ENCODE measurements at places on chromosomes 5 and 9.

DNA sequence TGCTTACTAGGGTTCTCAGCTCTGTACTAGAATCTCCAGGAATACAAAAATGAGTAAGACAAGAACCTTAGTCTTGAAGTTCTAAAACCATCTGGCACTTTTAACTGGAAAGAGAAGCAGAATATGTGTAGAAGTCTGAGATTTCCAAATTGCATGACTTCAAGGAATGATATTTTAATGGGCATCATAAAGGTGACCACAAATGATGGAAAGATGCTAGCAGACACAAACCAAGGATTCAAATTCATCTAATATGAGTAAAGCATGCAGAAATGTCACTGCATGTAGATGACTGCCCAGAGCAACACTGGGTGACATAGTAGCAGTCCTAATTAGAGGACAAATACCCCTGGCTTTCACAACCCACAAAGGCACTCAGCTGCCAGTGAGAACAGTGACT, 117.2 kb downstream of the RPS23 start:
- DNase-seq: no peak

- DNase-seq: no peak
These were observed 14.2 kb upstream of the PHYKPL start for GRCh38 chr5:178246624-178247279.

GRCh38 chr5:143860211-143860610, 48.2 kb downstream of the HMHB1 start:
- DNase-seq: no peak

DNA sequence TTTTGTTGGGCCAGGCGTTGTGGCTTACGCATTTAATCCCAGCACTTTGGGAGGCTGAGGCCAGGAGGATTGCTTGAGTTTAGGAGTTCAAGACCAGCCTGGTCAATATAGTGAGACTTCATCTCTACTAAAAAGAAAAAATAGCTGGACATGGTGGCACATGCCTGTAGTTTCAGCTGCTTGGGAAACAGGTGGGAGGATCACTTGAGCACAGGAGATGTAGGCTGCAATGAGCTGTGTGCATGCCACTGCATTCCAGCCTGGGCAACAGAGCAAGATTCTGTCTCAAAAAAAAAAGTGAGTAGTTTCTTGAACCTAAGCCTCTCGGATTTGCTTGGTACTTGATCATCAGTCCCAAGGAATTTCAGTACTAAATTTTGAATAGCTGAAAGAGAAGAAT, 26.9 kb downstream of the G3BP1 start:
- no peak for DNase-seq

- no peak for DNase-seq
These were observed 1209.8 kb upstream of the CDH6 start for GRCh38 chr5:29983528-29984155.

DNA sequence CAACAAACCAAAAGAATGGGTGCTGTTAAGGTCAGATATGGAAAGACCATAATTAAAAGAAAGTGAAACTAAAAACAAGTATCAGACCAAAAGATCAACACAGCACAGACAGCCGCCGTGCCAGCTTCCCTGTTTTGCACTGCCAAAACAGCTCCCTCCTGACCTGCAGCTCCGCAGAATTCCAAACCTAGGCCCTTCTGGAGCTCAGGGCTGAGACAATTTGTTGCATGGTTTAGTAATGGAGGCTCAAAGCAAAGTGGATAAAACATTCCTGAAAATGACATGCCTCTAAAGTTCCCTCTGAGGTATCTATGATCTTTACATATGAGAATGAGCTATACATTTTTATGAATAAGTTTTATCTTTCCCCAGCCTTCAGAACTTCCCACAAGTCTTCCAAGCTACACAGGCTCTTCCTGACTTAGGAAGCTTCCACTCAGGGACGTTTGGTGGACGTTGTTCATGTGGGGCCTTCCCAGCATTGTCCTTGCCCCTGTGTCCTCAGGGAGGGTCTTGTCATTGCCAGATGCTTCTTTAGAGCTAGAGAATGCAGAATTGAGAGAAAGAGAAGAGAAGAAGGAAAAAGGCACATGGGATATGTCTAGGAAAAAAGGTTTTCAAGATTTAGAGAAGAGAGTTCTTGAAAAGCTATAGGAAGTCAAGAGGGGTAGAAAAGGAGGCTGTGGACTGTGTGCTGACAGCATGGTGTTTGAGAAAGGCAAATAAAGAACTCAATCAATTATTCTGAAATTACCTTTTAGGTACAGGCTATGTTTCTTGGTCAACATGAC, 28.4 kb upstream of the SSBP2 start:
- peak; percentile 18 for DNase-seq

DNA sequence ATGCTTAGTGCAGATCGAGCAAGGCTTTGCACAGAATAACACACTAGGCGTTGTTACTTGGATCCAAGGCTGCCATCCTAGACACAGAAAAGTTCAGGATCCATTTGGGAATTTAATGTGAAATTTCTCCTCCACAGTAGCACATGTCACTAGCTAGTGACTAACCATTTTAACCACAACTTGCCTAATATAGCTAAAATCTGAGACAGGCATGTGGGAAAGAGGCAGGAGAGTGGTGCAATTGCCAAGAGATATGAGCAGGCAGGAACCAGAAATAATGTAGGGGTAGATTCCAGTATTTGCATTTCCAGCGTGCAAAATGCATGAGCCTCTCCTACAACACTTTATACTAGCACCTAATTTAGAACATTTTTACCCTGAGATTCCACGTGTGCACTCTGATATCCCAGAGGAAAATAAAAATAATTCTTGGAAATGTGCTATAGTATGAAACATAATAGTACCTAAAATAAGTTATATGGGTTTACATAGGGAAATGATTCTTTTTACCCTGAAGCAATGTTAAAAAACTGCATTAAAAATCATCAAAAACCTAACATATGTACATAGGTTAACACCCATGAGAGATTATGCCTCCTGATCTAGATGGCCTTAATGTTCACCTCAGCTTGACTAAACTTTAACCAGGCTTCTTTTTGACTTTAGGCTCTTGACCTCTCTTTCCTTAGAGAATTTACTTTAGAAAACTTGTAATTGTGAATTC, 1230.6 kb upstream of the NUDT12 start:
- peak; percentile 6 for DNase-seq

DNA sequence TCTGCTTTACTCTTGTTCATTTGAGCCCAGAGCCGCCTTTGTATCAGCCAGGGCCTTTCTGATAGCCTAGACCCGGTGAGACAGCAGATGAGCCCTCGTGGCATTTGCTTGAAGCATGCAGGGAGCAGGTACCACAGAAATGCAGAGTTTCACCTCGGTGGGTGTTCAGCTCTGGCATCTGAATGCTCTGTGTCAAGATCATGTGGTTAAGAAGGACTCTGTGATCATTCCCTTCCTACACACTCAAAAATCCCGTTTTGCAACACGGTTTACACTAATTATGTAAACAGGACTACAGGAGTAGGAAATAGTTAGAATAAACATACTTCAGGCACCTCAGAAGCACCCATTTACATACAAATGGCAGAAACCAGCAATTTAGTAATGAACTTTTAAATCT, 67.2 kb downstream of the MVB12B start:
- DNase-seq: no peak

GRCh38 chr5:32225445-32225844, 51.3 kb upstream of the GOLPH3 start:
- no peak for DNase-seq

- DNase-seq: no peak
These were observed 84.1 kb downstream of the MAMDC2 start for GRCh38 chr9:70127540-70128416.

DNA sequence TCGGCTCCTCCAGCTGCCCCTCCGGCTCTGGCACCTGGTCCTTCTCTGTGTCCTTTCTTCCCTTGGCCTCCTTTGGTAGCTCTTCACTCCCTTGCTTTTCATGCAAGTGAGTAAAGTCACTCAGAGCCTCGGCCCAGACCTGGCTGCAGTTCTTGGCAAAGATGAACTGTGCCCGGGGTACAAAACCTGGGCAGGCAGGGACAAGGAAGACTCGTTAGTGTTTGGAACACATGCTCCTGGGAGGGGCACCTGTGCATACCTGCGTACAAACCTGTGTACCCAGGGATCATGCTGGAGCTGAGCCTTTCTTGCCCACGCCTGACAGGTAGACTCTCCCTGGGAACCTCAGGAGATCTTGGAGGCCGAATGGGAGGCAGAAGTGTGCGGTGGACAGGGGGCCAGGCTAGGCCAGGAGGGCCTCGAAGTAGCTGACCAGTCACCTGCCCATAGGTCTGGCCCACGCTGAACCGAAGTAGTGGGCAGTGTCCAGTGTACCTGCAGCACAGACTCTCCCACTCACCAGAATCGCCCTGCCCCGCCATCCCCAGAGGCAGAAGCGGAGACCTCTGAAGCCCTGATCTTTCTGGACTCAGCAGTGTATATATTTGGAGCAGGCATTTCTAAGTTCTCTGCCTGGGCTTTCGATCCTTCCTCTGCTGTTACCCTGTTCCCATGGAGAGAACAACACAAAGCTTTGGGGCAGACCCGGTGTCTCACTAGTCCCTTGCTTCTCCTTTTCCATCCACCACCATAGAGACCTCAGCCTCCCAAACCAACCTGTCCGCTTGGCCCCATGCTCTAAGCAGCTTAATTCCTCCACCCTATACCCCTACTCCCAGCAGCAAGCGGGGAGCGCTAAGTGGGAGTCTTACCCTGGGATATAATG, 41.9 kb upstream of the TESK1 start:
- no peak for DNase-seq

DNA sequence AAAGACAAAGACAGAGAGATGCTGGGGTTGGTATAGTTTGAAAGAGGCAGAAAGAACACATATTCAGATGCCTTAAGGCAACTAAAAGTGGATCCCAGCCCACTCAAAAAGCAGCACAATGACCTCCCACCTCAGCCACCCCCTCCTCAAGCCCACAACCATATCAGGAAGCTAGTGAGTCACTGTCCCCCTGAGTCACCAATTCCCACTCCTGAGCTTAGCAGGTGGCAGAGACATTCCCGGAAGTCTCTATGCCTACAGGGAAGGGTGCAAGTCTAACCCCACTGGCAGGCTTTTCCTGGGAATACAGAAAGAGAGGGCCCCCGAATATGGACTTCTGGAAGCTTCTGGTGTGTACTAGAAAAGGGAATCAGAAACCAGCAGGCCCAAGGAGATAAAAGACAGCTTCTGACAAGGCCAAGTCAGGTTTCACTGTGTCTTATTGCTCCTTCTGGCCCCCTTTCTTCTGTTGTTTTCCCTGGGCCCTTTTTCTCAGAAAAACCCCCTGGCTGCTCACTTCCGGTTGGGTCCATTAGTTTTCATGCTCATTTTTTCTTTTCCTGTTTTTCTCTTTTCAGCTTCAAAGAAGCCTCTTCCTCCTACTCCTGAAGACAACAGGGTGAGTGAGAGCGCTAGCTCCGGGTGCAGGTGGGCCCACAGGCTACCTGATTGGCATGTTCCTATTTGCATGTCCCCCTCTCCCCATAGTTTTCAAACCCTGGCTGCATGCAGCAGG, 36.8 kb downstream of the ITK start:
- DNase-seq: peak; percentile 21

DNA sequence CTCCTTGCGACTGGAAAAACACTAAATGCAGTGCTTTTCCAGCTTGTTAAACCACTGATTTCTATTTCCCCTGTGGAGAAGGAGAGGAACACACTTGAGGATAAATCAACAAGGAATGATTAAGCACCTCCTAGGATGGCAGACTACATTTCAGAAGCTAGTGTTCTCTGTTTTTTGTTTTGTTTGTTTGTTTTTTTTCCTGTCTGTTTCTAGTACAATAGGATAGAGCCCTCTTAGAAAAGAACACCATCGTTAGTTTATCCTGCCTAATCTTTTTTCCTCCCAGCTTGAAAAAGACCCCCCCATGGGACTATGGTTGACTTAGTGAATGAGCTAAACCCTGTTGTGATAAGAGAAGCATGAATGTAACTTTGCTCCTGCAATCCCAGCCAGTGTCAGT, 3.9 kb upstream of the TAL2 start:
- DNase-seq: no peak

GRCh38 chr9:88529496-88529895, 5.5 kb upstream of the NXNL2 start:
- DNase-seq: no peak

GRCh38 chr5:9654886-9655285, 24.7 kb upstream of the TAS2R1 start:
- DNase-seq: no peak

DNA sequence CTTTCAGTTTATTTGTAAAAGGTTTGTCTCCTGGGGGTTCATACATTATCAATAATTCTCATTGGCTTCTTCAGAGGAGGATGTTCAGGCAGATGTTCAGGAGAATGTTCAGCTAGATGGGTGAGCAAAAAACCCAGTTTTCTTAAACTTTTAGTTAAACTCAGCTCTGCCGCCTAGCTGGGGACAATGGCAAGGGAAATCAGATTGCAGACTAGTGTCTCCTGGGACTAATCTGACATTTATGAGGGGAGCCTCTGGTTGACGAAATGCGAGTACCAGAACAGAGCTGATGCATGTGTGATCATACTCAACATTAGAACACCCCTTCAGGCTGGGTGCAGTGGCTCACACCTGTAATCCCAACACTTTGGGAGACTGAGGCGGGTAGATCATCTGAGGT, 314.4 kb downstream of the ARL15 start:
- no peak for DNase-seq

- DNase-seq: no peak
These were observed 5.7 kb downstream of the TRIM52 start for GRCh38 chr5:181255276-181255675.

- DNase-seq: no peak
These were observed 5.5 kb downstream of the ADRB2 start for GRCh38 chr5:148831590-148832565.

GRCh38 chr9:86909388-86909787, 37.9 kb downstream of the GAS1 start:
- no peak for DNase-seq

Measured in urothelium cell line (cell line).